Retina (tissue), 1 donor: ENCODE measurements at places on chromosomes 11 and 22.
A peak's percentile ranks its signal among the peaks of the same experiment; 100 is the strongest.

GRCh38 chr22:45397806-45398205 lies 15.6 kb downstream of the SMC1B start:
- DNase-seq: no peak

DNA sequence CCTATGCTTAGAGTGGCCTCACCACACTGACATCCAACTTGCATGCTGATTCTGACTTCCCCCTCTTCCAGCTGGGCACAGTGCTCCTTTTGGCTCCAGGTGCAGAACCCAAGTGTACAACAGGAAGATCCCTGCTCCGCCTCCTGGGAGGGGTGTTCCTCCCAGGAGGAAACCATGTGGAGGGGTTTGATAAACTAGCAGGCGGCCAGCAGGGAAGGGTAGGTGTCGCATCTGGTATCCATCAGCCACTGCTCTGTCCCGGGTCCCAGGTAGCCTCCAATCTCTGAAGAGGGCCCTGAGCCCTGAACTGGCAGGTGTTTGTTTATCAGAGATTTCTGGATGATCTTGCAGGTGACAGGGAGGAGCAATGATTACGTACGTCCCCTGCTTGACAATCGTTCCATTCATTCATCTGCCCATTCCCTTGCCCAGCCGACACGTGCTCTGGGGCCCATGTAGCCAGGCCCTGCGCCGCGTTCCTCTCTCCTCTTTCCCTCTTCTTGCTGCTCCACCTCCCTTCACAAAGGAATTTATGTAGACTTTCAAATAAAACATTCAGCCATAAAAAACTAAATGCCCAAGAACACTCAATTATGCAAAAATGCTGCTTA lies 41.2 kb upstream of the MICAL2 start:
- no peak for DNase-seq

GRCh38 chr11:60159868-60160267 lies 23.0 kb downstream of the MS4A6A start:
- no peak for DNase-seq

- DNase-seq: no peak
Measured at GRCh38 chr11:123330471-123330870, 99.6 kb upstream of the GRAMD1B start.

DNA sequence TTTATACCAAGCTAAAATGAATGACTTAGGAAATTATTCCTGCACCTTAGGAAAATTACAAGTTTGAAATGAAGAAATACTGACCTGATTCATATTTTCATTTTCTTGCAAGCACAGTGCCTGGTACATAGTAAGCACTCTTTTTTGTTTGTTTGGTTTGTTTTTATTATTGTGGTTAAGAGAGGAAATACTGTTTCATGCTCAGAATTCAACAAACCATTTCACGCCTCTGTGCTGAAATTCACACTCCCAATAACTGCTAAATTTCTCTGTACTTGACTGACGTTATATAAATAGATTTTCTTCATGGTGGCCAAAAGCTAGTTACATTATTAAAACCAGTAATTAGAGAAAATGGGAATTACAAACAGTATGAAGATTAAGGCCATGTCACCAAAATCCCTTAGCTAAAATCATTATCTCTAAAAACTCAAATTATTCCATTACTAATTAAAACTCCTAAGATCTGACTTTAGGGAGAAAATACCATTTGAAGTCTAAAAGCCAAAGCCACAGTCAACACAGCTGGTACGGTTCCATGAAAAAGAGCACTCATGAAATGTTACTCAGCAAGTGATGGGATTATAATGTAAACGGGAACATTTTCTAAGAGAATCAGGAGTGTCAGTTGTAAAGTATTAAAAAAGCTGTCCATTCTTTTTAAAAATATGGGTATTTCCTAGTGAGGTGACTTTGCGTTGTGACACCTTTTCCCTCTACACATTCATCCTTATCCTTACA lies 77.8 kb upstream of the DDI1 start:
- DNase-seq: no peak

DNA sequence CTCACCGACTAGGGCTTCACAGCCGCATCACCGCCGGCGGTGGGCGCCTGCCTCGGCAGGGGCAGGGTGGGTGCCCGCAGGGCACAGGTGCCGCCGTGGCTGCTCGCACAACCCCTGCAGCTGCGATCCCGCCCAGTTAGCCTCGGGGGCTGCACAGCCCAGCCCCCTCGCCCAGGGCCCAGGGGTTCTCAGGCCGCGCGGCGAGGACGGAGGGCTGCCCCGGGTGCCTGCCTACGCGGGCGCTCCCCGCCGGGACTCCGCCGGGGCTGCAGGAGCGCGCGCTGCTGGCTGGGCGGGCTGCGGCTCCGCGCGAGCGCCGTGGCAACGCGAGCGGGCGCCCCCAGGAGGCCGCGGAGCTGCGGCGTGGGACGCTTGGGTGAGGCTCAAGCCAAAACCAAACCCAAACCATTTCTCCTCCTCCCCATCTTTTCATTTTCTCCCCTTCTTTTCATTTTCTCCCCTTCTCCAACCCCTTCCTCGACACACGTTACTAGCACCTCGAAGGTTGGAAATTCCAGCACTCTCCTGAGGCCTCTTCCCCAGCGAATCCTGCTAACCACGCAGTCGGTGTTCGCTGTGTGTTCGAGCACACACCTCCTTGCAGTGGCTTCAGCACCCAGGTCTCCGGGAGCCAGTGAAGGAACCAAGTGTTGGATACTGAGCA lies at the start of gene MICAL3:
TSS of gene MICAL3 (minus strand) at position 286 of the 664 bp plus-strand sequence. CDS start 117,749 bp downstream, outside the sequence.
- DNase-seq: peak; percentile 89

- no peak for DNase-seq
Measured at GRCh38 chr11:35040221-35040942, 98.6 kb upstream of the CD44 start.

DNA sequence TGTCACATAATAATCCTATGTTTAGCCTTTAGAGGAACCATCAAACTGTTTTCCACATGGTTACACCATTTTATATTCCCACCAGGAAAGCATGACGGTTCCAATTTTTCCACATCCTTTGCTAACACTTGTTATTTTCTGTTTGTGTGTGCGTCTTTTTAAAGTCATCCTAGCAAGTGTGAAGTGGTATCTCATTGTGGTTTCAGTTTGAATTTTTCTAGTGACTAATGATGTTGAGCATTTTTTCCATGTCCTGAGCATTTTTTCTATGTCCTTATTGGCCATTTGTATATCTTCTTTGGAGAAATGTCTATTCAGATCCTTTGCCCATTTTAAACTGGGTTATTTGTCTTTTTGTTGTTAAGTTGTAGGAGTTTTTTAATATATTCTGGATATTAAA lies 53.7 kb upstream of the DEPDC7 start:
- DNase-seq: no peak
